ENCODE measurements at places on chromosomes 6 and 20.

DNA sequence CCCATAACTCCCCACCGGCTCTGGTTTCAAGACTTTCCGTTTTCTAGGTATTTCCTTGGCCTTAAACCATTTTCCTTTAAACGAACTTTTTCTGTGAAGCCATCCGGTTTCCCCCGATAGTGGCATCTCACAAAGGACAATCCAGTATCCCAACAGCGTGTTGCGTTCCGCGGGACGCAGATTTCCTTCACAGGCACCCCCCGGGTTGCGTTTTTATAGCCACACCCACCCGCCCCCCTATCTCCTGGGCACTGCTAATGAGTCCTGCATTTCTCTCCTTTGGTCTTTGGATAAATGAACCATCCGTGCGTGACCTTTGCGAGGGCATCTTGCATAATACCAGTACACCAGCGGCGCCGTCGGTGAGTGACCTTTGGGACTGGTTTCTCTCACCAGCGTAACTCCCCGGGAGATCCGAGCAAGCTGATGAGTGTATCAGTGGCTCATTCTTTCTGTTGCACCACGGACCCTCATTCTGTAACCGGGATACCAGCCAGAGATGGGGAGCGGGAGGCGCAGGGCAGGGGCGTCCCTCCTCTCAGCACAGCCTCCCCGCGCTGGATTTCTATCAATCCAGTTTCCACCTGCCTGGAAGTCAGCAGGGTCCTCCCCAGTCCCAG is 586 bp upstream of the NQO2 start:
- DNase-seq, result no peak

GRCh38 chr20:49187330-49187850 is 744 bp downstream of the STAU1 start:
- no peak for DNase-seq

DNA sequence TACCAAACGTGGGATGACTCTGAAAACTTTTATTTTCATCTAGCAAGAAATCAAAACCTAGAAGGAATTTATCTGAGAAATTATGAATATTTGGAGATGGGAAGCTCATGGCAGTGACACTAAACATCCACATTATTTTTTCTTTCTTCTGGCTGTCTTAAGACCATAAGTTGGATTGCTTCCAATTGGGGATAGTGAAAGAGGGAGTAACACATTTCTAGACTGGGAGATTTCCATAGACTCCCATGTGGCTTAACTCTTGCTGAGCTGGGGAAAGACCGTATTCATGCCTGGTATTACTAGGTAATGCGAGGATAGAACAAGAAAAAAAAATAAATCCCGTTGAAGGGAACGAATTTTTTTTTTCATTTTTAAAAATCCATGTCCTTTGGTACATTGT is 120.0 kb downstream of the UTRN start:
- DNase-seq, result no peak

- DNase-seq, result no peak
Observed at GRCh38 chr20:17507531-17507930, 23.6 kb downstream of the BFSP1 start.

- no peak for DNase-seq
Observed at GRCh38 chr6:111731456-111732195, 125.9 kb upstream of the TRAF3IP2 start.
